ENCODE measurements at places on chromosomes 5 and 9.

GRCh38 chr5:8347984-8348383, 479.0 kb downstream of the MTRR start:
- DNase-seq: no peak

DNA sequence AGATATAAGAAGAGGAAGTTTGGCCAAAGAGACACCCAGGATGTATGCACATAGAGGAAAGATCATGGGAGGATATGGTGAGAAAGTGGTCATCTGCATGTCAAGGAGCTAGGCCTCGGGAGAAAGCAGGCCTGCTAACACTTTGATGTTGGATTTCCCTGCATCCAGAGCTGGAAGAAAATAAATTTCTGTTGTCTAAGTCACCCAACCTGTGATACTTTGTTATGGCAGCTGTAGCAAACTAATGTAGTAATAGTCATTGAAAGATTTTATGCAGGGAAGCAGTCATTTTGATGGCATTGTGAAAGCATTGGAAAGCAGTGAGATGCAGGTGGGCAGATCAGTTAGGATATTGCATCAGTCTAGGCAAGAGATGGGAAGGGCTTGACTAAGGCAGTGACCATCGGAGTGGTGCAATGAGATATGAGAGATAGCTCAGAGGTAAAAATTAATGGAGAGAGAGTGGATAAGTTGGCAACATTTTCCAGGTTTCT, 24.5 kb upstream of the FOCAD start:
- DNase-seq: no peak

DNA sequence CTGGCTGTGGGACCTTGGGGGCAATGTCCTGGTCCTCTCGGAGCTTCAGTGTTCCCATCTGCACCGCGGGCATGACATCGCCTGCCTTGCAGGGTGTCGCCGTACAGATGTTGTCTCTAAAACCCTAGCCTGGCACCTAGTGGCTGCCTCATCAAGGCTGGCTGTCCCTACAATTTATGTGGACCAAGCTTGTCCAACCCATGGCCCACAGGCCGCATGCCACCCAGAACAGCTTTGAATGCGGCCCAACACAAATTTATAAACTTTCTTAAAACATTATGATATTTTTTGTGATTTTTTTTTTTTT, 18.3 kb upstream of the ASS1 start:
- no peak for DNase-seq

DNA sequence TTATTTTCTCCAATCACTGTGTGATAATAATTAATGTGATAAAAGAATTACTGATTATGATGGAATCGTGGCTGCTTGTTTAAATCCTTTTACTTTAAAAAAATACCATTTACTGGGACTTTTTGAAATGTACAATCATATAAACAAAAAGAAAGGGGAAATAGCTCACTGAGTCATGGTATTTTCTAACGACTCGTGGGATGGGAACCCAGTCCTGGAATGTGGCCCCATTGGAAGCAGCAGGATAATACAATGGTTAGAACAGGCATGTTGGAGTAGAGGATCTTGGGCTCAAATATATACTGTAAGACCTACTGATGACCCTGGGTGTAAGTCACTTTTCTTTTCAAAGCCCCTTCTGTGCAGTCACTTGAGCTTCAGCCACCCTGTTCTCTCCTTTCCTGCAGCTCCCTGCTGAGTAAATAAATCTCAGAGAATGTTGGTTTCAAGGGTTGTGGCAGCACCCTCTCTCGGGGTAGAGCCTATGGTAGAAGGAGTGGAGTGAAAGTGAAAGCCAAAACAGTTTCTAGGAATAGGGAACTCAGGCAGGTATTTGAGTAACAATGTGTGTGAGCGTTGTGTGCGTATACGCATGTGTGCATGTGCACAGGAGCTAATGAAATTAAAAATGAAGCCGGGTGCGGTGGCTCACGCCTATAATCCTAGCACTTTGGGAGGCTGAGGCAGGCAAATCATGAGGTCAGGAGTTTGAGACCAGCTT, 40.8 kb upstream of the LARP1 start:
- DNase-seq: no peak

- no peak for DNase-seq
Observed at GRCh38 chr9:114000671-114001409, 77.3 kb downstream of the AMBP start.

- DNase-seq: no peak
Observed at GRCh38 chr9:453832-454231, 239.2 kb downstream of the DOCK8 start.

- no peak for DNase-seq
Observed at GRCh38 chr9:14085810-14086209, 228.1 kb downstream of the NFIB start.

DNA sequence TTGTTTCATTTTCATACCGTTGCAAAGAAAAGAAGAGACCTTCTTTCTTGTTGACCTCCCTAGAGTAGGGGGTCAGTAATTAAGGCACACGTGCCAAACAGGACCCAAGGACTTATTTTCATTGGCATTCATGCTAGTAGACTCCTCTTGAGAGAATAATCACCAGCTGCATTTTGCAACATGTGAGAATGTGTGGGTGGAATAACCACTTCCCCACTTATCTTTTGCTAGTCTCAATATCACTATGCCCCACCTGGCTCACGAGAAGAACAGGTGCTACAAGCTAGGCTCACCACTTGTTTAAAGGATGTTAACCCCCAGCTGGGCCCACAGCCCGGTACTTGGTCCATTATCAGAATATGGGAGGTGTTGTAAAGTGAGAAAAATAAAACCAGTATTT, 460.7 kb upstream of the MEF2C start:
- no peak for DNase-seq

DNA sequence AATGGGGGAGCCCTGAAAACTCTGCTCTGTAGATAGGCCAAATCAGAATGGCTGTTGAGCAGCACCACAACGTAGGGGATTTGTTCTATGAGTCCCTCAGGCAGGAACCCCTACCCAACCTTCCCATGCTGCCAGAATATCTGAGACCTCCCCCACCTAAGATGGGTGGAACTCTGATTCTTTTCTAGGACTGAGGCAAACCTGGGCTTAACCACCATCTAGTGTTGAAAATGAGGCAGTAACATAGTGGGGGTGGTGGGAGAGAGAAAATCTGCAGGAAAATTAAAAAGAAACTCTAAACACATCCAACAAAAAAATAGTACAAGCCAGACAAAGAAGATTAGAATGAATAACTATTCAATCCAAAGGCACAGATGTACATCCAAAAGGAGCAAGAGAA, 228.4 kb downstream of the ATPSCKMT start:
- no peak for DNase-seq

GRCh38 chr5:128241051-128241695, 157.6 kb downstream of the SLC12A2 start:
- no peak for DNase-seq

Data from activated CD4-positive, CD25-positive, alpha-beta regulatory T cell treated with anti-CD3 and anti-CD28 coated beads, Interleukin-2, amount 50 U/mL, for 16 hours (primary cell).